ENCODE measurements at places on chromosomes 12 and 14.

DNA sequence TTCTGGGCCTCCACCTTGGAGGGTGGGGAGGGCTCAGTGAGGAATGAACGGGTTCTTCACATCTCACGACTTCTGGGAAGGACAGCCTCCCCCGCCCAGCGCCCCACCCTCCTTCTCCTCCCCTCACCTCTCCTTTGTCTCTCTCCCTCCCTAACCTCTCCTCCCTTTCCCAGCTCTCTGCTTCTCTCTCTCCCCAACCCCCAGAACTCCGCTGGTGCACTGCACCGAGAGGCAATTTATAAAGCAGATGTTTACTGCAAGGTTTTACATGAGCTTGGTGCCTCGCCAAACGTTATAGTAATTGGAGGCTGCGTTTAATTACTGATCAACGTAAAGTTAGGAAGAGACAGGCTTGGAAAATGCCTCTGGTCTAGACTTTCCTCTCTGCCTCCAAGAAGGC lies 42.9 kb upstream of the FAM222A start:
- DNase-seq: no peak

GRCh38 chr12:47707905-47708543 lies 2.2 kb upstream of the RPAP3 start:
- no peak for DNase-seq

- no peak for DNase-seq
Measured at GRCh38 chr14:53495846-53496343, 342.8 kb upstream of the DDHD1 start.

DNA sequence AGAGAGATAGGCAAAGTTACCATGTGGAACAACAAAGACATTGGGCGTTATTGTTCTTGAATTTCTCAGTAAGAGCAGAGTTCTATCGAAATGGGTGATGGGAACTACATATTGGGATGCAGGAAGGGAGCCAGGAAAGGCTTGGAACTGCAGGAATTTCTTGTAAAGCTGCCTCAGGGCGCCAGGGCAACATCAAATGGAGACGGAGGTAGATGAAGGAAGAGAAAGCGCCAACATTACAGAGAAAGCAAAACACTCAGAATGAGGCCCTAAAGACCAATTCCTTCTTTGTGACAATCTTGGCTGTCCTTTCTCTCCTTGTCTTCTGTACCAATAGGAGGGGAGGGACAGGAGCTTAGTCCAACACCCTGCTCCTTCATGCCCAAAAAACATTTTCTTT lies 148.4 kb downstream of the RPAP3 start:
- DNase-seq: no peak

DNA sequence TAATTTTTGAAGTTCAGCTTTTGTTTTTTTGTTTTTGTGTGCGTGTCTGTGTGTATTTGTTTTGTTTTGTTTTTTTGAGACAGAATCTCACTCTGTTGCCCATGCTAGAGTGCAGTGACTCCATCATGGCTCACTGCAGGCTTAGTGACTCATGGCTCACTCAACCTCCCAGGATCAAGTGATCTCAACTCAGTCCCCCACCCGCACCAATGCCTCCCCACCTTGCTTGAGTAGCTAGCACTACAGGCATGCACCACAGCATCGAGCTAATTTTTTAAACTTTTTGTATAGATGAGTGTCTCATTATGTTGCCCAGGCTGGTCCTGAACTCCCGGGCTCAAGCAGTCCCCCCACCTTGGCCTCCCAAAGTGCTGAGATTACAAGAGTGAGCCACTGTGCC lies 981.4 kb downstream of the BCL11B start:
- DNase-seq: no peak

- no peak for DNase-seq
Measured at GRCh38 chr14:78081245-78081644, 88.9 kb upstream of the NRXN3 start.

GRCh38 chr12:10873378-10873777 lies 10.7 kb downstream of the PRH1 start:
- DNase-seq: no peak

Measured in liver (tissue), 10 donors.